ENCODE measurements at places on chromosomes 1 and 21.

GRCh38 chr1:58399176-58399575 is 147.3 kb downstream of the OMA1 start:
- no peak for DNase-seq

- peak; percentile 83 for DNase-seq
These were observed 125.0 kb upstream of the JUN start for GRCh38 chr1:58908561-58909560.

GRCh38 chr1:230323686-230324085 is 102.4 kb downstream of the PGBD5 start:
- no peak for DNase-seq

GRCh38 chr1:2981388-2981787 is 39.9 kb upstream of the ACTRT2 start:
- no peak for DNase-seq

GRCh38 chr1:164728719-164729118 is 169.7 kb downstream of the PBX1 start:
- peak; percentile 62 for DNase-seq
